Heart left ventricle (tissue), 16 donors: ENCODE measurements at places on chromosomes 5 and 9. TPM values are rescaled to one million over a fixed set of nuclear protein-coding genes. Genes with fewer than 3 reads are reported as not detected.

Gene ADCY2
- total RNA-seq = 0.13 TPM

Gene ADGRV1
- not detected for total RNA-seq

Gene FOXD1
- total RNA-seq = not detected

Gene CKMT2
- total RNA-seq = 1,075 TPM

Gene SHOC1
- not detected for total RNA-seq

Gene CARD9
- total RNA-seq = 1.6 TPM

Gene KIF12
- total RNA-seq = not detected

Gene THBS4
- total RNA-seq = 57.6 TPM

Gene SLC1A1
- 2.1 TPM for total RNA-seq

Gene PCSK5
- 3.9 TPM for total RNA-seq

Gene PIP5KL1
- total RNA-seq = 0.51 TPM

Gene TMEM252
- not detected for total RNA-seq

Gene ZNF474
- total RNA-seq = 0.24 TPM

Gene ALDH1A1
- total RNA-seq = 5.3 TPM

Gene WNT8A
- not detected for total RNA-seq

Gene SLC34A1
- not detected for total RNA-seq

Gene CCL27
- not detected for total RNA-seq

Gene ANKRD18A
- 3.8 TPM for total RNA-seq

Gene INSL4
- not detected for total RNA-seq

Gene OTP
- total RNA-seq = not detected

Gene TMC1
- total RNA-seq = 0.65 TPM

Gene ITGA2
- 0.92 TPM for total RNA-seq

Gene SLC25A2
- not detected for total RNA-seq

Gene OR1N1
- total RNA-seq = not detected

Gene SLC9A3
- total RNA-seq = 0.65 TPM

Gene SHLD3
- total RNA-seq = 1.9 TPM

Gene WDR31
- total RNA-seq = 22.4 TPM

Gene TMEM232
- 2.1 TPM for total RNA-seq

Gene SLC6A18
- not detected for total RNA-seq

Gene CHSY3
- total RNA-seq = 2.9 TPM

Gene PDCD1LG2
- 3.0 TPM for total RNA-seq

Gene C5orf58
- not detected for total RNA-seq

Gene IL13
- total RNA-seq = not detected

Gene SLC4A9
- not detected for total RNA-seq

Gene ADAMTS19
- 0.43 TPM for total RNA-seq

Gene GPR151
- not detected for total RNA-seq

Gene HTR4
- not detected for total RNA-seq

Gene CNTNAP3B
- 4.3 TPM for total RNA-seq

Gene F2RL2
- 0.16 TPM for total RNA-seq

Gene FRRS1L
- total RNA-seq = 2.3 TPM

Gene STC2
- total RNA-seq = 15.0 TPM

Gene GPX3
- 994 TPM for total RNA-seq

Gene KLHL3
- total RNA-seq = 16.9 TPM

Gene DNLZ
- 34.6 TPM for total RNA-seq
